ENCODE measurements at places on chromosomes 12 and 14. TPM values are rescaled to one million over a fixed set of nuclear protein-coding genes. Genes with fewer than 3 reads are reported as not detected.
A peak's percentile ranks its signal among the peaks of the same experiment; 100 is the strongest.

GRCh38 chr12:27237790-27238771, 6.0 kb upstream of the STK38L start:
- H3K27me3 ChIP-seq, result no peaks in the 10 kb centered on the region
- peak overlapping the region; percentile 13 for H3K4me3 ChIP-seq

DNA sequence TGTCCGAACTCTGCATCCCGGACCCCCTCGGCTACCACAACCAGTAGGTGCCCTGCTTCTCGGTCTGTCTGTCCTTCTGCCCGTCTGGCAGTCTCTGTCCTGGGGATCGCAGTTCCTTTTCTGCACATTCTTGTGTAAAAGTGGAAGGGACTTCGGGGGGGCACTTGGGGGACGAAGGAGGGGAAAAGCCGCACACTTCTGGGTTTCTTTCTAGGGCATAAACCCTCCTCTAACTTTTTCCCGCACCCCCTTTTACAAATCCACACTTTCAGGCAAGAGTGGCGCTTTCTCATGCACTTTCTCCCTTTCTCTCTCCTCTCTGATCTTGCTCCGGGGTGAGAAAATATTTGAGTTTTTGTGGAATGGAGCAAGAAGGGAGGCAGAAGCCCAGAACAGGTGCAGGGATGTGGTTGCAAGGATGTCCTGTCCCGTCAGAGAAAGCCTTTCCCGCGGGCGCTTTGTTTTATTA, 506 bp downstream of the ESRRB start:
- H3K27me3 ChIP-seq, result peaks cover 59% of the 10 kb centered on the region
- DNase-seq, result no peak
- H3K4me3 ChIP-seq, result no peak overlapping the region
- peaks cover 3% of the 10 kb centered on the region for H3K4me1 ChIP-seq

- H3K27me3 ChIP-seq, result peaks cover 83% of the 10 kb centered on the region
- H3K4me1 ChIP-seq, result peaks cover 29% of the 10 kb centered on the region
- H3K27ac ChIP-seq, result no peak overlapping the region
- H3K36me3 ChIP-seq, result no peaks in the 10 kb centered on the region
- no peak overlapping the region for H3K4me3 ChIP-seq
Measured at GRCh38 chr12:53698948-53699677, 23.2 kb upstream of the ATP5MC2 start.

- H3K4me3 ChIP-seq, result no peak overlapping the region
- H3K27ac ChIP-seq, result no peak overlapping the region
- DNase-seq, result no peak
- no peaks in the 10 kb centered on the region for H3K4me1 ChIP-seq
- no peaks in the 10 kb centered on the region for H3K36me3 ChIP-seq
Measured at GRCh38 chr12:20865873-20866272, 55.4 kb downstream of the SLCO1B3 start.

DNA sequence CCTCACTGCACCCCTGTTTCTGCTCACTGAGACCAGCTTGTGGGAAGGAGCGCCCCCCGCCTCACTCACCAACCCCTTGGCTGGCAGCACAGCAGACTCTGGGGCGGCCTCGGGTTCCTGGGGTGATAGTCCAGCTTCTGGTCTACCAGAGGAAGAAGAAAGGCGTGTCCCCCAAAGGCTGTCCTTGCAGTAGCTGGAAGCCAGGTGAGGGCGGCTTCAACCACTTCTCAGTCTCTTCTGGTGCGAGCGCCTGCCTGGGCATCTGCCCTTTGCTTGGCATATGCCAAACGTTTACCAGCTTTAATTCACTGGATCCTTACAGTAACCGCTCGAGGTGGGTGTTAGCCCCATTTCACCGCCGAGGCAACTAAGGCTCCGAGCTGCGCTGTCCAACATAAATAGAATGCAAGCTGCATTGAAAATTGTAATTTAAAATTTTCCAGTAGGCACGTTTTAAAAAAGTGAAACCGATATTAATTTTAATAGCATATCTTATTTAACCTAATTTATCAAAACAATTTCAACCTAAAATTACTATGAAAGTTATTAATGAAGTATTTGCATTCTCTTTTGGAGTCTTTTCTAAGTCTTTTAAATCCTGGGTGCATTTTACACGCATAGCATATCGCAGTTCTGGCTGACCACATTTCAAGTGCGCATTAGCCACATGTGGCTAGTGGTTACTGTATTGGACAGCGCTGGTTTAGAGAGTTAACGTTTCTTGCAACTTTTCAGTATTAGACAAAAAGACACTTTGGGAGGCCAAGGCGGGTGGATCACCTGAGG, 872 bp downstream of the FAM177A1 start:
- H3K36me3 ChIP-seq, result peaks cover 7% of the 10 kb centered on the region
- H3K27ac ChIP-seq, result peak overlapping the region; percentile 98

SERPINA9 gene
- not detected for total RNA-seq

DNA sequence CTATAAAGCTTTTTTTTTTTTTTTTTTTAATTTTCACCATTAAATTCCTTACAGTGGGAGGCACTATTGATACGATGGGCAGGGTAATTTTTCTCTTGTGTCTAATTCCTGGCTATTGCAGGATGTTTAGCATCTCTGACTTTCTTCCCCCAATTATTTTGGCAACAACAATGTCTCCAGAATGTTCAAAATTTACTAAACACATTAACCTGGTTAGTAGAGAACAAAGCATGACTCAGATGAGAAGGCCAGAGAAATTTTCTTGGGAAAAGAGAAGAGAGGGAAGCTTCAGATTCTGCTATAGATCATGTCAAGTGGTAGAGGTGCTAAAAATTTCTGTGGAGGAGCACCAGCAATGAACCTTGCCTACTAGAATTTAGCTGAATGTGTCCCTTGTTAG, 171.5 kb upstream of the PRICKLE1 start:
- no peak overlapping the region for H3K27ac ChIP-seq
- no peaks in the 10 kb centered on the region for H3K4me1 ChIP-seq
- no peak for DNase-seq
- no peak overlapping the region for H3K4me3 ChIP-seq
- H3K27me3 ChIP-seq, result no peaks in the 10 kb centered on the region

DNA sequence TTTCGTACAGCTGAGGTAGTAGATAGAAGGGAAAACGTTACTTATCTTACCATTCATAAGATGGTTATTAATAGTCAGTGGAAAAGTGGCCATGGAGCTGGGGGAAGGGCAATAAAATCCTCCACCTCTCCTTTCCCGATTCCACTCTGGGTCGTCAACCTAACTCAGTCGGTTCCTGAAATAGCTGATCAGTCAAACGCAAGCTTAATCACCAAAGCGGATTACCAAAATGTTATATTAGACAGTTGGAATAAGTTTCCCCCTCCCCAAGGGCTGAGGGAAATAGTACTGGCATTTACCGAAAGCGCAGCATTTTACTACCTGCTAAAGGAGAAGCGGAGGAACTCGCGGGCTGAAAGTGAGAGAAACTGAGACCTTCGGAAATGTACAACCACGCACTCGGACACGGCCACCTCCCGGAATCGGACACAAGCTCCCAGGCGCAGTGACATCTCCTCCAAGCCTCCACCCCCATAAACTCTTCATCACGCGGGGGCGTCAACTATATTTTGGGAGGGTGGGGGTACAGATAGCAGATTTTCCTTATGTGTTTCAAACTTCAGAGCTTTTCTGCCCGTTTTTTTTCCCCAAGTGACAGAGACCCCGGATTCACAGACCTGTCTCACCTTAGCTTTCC, 1.2 kb downstream of the PPM1H start:
- DNase-seq, result no peak
- peak overlapping the region; percentile 78 for H3K4me3 ChIP-seq
- no peaks in the 10 kb centered on the region for H3K36me3 ChIP-seq
- H3K27me3 ChIP-seq, result peaks cover 36% of the 10 kb centered on the region
- H3K4me1 ChIP-seq, result peaks cover 6% of the 10 kb centered on the region

- H3K4me3 ChIP-seq, result no peak overlapping the region
- H3K36me3 ChIP-seq, result peaks cover 1% of the 10 kb centered on the region
- no peak overlapping the region for H3K27ac ChIP-seq
- no peak for DNase-seq
- H3K27me3 ChIP-seq, result no peaks in the 10 kb centered on the region
Measured at GRCh38 chr12:71499834-71500233, 60.2 kb downstream of the LGR5 start.

- peaks cover 4% of the 10 kb centered on the region for H3K27me3 ChIP-seq
- no peak overlapping the region for H3K27ac ChIP-seq
- no peaks in the 10 kb centered on the region for H3K36me3 ChIP-seq
- no peak overlapping the region for H3K4me3 ChIP-seq
- H3K4me1 ChIP-seq, result no peaks in the 10 kb centered on the region
Measured at GRCh38 chr14:74326369-74327152, 21.7 kb upstream of the VRTN start.

CISTR gene
- total RNA-seq, result not detected

- no peak overlapping the region for H3K4me3 ChIP-seq
- DNase-seq, result no peak
- no peak overlapping the region for H3K27ac ChIP-seq
- no peaks in the 10 kb centered on the region for H3K36me3 ChIP-seq
- H3K4me1 ChIP-seq, result no peaks in the 10 kb centered on the region
Measured at GRCh38 chr14:100891051-100891450, 12.5 kb downstream of the RTL1 start.

DNA sequence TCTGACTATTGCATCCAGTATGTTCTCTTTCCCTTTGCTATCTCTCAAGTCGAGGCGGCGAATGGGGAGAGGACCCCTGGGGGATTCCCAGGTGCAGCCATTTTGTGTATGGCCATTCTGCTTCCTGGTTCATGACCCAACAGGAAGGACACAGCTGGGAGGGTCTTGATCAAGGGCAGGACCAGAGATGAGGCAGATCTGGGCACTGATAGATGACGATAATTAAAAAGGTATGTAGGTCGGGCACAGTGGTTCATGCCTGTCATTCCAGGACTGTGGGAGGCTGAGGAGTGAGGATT, 73.9 kb downstream of the EID3 start:
- H3K4me3 ChIP-seq, result no peak overlapping the region
- DNase-seq, result no peak
- no peaks in the 10 kb centered on the region for H3K27me3 ChIP-seq
- H3K4me1 ChIP-seq, result peaks cover 10% of the 10 kb centered on the region
- no peaks in the 10 kb centered on the region for H3K36me3 ChIP-seq

GRCh38 chr14:95274874-95275273, 44.8 kb downstream of the CLMN start:
- no peaks in the 10 kb centered on the region for H3K27me3 ChIP-seq
- no peak overlapping the region for H3K27ac ChIP-seq
- no peaks in the 10 kb centered on the region for H3K4me1 ChIP-seq
- no peak overlapping the region for H3K4me3 ChIP-seq
- H3K36me3 ChIP-seq, result no peaks in the 10 kb centered on the region

GRCh38 chr12:19739195-19739776, 300.0 kb downstream of the AEBP2 start:
- no peak overlapping the region for H3K27ac ChIP-seq
- no peaks in the 10 kb centered on the region for H3K27me3 ChIP-seq

DNA sequence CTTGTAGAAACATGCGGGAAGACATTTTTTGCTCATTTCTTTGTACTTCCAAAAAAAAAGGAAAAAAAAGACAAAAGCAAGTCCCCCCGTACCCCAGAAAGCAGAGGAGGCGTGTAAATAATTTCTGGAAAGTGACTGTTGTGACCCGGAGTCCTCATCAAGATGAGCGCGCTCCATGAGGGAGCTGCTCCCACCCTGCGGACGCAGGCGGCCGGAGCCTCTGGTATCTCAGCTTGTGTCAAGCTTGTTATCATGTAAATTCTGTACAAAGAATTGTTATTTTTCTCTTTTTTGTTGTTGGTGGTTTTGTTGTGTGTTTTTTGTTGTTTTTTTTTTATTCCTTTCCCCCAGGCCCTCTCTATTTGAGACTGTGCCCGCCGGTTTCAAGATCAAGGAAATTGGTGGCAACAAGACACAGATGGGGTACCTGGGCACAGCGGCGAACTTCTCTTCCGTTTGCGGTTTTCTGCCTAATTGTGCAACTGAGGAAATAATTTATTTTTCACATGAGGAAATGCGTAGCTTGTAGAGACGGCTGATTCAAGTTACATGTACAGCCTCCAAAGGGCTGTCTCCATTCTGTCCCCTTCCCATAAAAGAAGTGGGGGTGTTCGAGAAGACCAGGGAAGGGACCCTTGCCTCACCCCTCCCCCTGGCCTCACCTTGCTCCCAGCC, 27.0 kb downstream of the HPD start:
- no peak overlapping the region for H3K4me3 ChIP-seq
- H3K4me1 ChIP-seq, result no peaks in the 10 kb centered on the region
- DNase-seq, result no peak
- no peaks in the 10 kb centered on the region for H3K27me3 ChIP-seq

Data from activated naive CD4-positive, alpha-beta T cell treated with anti-CD3 and anti-CD28 coated beads for 36 hours (primary cell).